NCI-H1436 (cell line): ENCODE measurements at places on chromosomes 3 and 15.

DNA sequence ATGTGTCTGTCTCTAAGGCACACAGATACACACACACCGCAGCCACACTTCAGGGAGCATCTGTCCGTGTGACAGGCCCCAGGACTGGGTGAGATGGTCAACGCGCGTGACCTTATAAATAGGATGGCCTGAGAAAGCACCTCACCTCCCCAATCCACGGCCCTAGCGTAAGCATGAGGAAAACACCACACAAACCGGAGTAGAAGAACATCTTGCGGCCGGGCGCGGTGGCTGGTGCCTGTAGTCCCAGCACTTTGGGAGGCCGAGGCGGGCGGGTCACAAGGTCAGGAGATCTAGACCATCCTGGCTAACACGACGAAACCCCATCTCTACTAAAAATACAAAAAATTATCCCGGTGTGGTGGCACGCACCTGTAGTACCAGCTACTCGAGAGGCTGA lies 1.6 kb downstream of the NIPA1 start:
- DNase-seq, result no peak

GRCh38 chr3:101722394-101723173 lies 1.8 kb upstream of the CEP97 start:
- no peak for DNase-seq

GRCh38 chr15:76274821-76275220 lies 36.4 kb downstream of the ETFA start:
- no peak for DNase-seq

- no peak for DNase-seq
Measured at GRCh38 chr3:49942651-49943050, 2.7 kb downstream of the RBM6 start.

GRCh38 chr3:100682056-100682853 lies 27.0 kb upstream of the TFG start:
- no peak for DNase-seq

- no peak for DNase-seq
Measured at GRCh38 chr15:57111002-57111401, 192.6 kb downstream of the TCF12 start.

GRCh38 chr3:38573556-38573955 lies 75.9 kb downstream of the SCN5A start:
- no peak for DNase-seq

DNA sequence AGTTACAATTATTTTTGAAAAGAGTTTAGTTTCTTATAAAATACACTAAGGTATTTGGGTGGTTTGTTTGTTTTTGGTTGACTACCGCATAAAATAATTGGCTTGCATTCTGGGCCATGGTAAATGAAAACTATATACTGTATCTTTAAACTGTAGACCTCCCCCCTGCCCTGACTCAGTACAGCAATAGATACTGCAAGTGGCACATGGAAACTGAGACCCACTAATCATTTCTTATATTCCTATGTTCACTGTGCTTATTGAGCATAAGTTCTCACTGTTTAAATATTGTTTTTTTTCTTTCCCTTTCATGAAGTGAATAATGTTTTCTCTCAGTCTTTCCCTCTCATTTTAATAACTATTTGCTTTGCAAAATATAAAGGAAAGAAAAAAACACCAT lies 45.8 kb downstream of the RASA2 start:
- no peak for DNase-seq

- no peak for DNase-seq
Measured at GRCh38 chr3:29057326-29057725, 223.5 kb upstream of the RBMS3 start.

GRCh38 chr3:39149059-39149455 lies 4.3 kb downstream of the CSRNP1 start:
- DNase-seq, result no peak

GRCh38 chr3:127552038-127552437 lies 38.5 kb downstream of the TPRA1 start:
- DNase-seq, result no peak

DNA sequence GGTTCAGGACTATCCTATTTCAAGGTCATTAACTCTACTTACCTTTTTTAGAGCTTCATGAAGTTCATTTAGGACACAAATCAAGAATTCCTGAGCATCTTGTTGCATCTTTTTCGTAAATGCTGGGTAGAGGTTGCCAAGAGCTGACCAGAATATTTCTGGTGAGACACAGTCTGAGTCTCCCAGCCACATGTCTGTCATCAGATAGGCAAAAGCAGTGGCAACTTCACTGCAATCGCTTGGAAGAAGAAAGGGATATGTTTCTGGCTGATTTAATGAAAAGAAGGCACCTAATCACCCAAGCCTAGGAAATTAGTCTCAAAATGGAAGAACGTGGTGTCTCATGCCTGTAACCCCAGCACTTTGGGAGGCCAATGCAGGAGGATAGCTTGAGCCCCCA lies 2.9 kb downstream of the USP50 start:
- no peak for DNase-seq

- no peak for DNase-seq
Measured at GRCh38 chr15:67521783-67522568, 1.0 kb downstream of the C15orf61 start.

- no peak for DNase-seq
Measured at GRCh38 chr15:90884719-90885431, 571 bp downstream of the FES start.

DNA sequence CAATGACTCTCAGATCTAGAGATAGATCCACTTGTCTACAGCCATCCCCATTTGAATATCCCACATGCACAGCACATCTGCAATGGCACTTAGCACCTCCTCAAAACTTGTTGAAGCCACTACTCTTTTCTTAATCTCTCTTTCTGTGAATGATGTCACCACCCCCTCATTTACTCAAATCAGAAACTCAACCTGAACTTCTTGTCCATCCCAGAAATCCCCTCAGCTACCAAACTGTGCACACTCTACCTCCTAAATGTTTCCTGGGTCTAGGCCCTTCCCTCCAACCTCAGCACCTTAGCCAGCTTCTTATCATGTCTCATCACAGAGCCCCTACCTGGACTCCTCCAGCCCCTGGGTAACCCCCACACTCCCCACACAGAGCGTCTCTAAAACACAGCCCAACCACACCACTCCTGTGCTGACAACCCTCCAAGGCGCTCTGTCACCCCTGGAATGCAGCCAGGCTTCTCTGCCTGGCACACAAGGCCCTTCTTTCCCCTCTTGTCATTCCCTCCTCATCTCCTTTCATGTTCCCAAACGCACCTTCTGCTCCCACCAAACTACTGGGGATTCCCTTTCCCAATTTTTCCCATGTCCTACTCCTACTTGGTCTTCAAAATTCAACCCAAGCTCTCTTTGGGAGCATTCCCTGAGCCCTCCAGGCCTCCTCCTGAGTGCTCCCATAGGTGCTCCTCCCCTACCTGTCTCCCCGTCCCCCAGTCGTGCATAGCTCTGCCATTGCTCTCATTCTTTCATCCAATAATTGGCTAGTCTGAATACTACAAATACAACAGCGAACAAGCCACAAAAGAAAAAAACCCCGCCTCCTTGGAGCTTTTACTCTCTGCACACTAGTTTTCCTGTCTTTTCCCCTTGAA lies 39.8 kb upstream of the ZBTB38 start:
- DNase-seq, result no peak

GRCh38 chr3:138782755-138783154 lies 52.0 kb downstream of the PIK3CB start:
- DNase-seq, result no peak
